Activated CD8-positive, alpha-beta memory T cell treated with anti-CD3 and anti-CD28 coated beads for 1 hour (primary cell): ENCODE measurements at places on chromosomes 5 and 9.

GRCh38 chr5:52748590-52748989 lies 39.1 kb upstream of the ITGA1 start:
- DNase-seq: no peak

GRCh38 chr9:22160221-22160620 lies 151.1 kb upstream of the CDKN2B start:
- DNase-seq: no peak

- DNase-seq: no peak
Observed at GRCh38 chr9:81490605-81491331, 198.6 kb downstream of the TLE1 start.

DNA sequence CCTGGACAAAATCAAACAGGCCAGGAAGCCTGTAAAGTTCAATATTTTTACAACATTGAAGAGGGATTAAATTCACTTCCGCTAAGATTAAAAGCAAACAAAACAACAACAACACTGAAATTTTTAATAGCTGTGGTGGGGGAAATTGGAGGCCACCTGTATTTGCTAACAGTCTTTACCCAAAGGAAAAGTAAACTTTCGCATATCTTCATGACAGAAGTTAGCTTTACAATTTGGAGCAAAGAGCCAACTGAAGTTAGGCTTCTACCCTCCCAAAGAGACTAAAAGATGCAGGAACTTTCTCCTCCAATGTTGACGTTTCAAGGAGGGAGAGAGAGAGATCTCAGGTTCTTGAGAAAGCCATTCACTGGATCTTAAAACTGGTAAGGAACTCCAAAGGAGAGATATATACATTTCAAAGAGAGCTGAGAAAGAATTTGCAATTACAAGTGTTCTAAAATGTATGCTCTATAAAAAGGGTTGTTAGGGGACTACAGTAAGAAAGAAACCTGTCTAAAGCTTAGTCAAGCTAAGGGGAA lies 349.2 kb upstream of the CDH9 start:
- DNase-seq: no peak

GRCh38 chr9:128819716-128820664 lies 1.7 kb downstream of the ENDOG start:
- DNase-seq: no peak
